Right renal cortex interstitium (tissue), 3 donors: ENCODE measurements at places on chromosomes 13 and 19. TPM values are rescaled to one million over a fixed set of nuclear protein-coding genes. Genes with fewer than 3 reads are reported as not detected.

Gene ZNF730
- polyA plus RNA-seq: 4.6 TPM

- no peak for DNase-seq
Measured at GRCh38 chr13:43776501-43777079, 10.2 kb downstream of the ENOX1 start.

Gene ZNF497
- 3.5 TPM for polyA plus RNA-seq

Gene RNF113B
- polyA plus RNA-seq: not detected

Gene RUBCNL
- 2.3 TPM for polyA plus RNA-seq
